ENCODE measurements at places on chromosomes 6 and 20.
A peak's percentile ranks its signal among the peaks of the same experiment; 100 is the strongest.

DNA sequence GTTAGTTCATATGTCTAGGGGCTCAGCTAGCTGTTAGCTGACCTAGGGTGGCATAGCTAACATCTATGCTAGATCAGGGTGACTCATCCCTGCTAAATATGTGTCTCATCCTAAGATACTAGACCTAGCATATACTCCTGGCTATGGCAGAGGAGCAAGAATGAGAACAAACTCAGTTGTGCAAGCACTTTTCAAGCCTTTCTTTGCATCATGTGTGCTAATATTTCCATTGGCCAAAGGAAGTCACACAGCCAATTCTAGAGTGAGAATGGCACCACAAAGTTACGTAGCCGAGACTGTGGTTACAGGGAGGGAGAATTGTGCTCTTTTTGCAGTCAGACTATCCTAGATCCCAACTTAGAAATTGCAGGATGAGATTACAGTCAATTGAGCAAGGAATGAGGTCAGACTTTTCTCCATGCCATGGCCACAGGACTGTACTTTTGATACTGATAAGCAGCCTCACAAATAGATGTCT lies 78.7 kb downstream of the PLCB4 start:
- peak; percentile 77 for DNase-seq

DNA sequence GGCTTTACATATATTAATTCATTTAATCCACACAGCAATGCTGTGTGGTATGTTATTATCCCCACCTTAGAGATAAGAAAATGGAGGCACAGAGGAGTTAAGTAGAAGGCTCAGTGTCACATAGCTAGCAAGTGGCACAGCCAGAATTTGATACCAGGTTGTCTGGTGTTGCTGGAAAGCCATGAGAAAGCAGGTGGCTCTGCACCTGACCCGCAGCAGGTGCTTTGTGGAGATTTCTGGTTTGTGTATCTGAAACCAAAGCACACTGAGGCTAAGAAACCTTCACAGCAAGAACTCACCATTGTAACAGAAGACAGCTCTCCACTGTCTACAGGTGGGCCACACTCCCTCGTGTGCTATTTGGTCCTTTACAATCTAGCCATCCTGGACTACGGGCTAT lies 7.5 kb downstream of the ELMO2 start:
- DNase-seq: no peak

- no peak for DNase-seq
These were observed 19.3 kb downstream of the PROKR2 start for GRCh38 chr20:5297280-5298004.

DNA sequence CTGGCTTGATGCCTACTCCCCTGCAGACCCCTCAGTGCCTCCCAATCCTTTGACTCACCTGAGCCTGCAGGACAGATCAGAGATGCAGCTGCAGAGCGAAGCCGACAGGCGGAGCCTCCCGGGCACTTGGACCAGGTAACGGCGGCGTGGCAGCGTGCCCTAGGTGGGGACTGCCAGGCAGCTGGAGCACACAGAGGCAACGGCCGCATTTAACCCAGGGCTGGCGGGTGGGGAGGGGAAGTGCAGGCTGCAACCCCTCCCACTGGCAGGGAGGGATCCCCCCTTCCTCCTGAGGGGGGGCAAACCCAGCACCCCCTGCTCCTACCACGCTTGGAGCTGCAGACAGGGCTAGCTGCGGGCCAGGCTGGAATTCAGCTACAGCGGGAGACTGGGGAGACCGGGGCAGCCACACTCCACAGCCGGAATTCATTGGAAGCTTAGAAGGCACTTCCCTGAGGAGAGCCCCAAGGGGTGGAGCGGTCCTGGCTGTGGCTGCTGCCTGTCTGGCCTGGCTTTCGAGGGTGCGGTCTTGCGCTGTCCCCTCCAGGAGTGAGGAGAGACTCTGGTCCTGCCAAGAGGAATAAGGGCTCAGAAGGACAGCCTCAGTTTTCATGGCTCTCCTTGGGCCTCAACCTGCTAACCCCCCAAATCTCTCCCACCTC lies at the start of gene MATN4:
TSS of gene MATN4 (minus strand) at position 183 of the 662 bp plus-strand sequence. CDS start 2,717 bp downstream, outside the sequence.
- DNase-seq: no peak

- DNase-seq: no peak
These were observed 38.7 kb downstream of the C6orf132 start for GRCh38 chr6:42103753-42104094.

GRCh38 chr6:29517728-29518440 lies 30.1 kb upstream of the MAS1L start:
- DNase-seq: no peak

DNA sequence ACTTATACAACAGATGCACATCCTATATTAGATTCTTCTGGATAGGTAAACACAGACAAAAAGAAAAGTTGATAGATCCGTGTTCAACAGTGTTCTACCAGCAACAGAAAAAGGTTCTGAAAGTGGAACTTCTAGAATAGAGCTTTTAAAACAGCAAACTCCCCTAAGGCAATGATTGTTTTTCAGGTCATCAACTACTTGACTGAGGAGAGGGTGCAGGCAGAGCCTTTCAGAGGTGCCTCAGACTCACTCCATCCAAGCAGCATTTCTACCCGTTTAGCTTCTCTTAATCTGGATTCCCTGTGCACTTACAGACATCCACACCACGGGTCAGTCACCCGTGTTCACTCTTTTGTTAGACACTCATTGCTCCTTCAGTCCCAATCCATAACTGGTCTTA lies 28.9 kb downstream of the FYN start:
- no peak for DNase-seq

DNA sequence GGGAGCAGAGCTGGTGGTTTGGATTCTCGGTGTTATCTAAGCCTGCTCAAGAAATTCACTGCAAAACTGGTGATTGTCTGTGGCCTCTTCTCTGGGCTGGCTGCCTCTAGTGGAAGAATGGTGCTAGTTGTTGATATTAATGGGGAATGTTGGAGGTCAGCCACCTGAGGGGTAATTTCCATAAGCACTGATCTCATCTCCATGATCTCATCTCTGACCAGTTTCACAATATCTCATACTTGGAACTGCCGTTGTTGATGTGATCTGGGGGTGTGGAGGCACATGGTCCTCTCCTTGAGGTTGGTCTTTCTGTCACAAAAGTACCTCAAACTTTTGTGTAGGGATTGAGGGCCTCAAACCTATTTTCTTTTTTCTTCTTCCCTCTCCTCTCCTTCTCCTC lies 102.6 kb downstream of the CD109 start:
- peak; percentile 95 for DNase-seq

GRCh38 chr6:148396411-148396810 lies 53.8 kb downstream of the SASH1 start:
- DNase-seq: no peak

GRCh38 chr6:80605165-80605989 lies 498.9 kb downstream of the BCKDHB start:
- peak; percentile 57 for DNase-seq

DNA sequence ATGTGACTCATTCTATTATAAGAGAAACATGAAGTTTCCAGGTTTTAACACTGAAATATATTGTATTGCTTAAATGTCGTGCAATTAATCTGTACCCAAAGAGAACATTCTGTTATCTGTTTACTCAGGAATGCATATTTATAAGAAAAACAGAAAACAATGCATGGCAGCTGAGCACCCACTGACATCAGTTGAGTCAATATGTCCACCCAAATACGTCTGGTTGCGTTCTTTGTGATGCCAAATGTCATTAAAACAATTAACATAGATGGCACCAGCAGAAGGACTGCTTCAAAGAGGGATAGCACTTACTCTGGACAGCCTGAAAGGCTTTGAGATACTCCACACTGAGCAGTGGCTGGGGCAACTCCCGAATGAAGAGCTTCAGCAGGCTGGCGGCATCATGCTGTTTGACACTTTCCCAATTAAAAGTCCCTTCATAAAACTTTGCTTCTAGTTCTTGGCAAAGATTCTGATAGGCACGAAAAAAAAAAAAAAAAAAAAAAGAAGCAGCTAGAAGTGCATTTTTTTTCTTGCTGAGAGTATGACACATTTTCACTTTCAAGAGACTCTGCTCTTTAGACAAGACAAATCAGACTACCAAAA lies 102.3 kb downstream of the ARHGAP18 start:
- DNase-seq: no peak

GRCh38 chr6:16168121-16168520 lies 39.2 kb downstream of the MYLIP start:
- no peak for DNase-seq

DNA sequence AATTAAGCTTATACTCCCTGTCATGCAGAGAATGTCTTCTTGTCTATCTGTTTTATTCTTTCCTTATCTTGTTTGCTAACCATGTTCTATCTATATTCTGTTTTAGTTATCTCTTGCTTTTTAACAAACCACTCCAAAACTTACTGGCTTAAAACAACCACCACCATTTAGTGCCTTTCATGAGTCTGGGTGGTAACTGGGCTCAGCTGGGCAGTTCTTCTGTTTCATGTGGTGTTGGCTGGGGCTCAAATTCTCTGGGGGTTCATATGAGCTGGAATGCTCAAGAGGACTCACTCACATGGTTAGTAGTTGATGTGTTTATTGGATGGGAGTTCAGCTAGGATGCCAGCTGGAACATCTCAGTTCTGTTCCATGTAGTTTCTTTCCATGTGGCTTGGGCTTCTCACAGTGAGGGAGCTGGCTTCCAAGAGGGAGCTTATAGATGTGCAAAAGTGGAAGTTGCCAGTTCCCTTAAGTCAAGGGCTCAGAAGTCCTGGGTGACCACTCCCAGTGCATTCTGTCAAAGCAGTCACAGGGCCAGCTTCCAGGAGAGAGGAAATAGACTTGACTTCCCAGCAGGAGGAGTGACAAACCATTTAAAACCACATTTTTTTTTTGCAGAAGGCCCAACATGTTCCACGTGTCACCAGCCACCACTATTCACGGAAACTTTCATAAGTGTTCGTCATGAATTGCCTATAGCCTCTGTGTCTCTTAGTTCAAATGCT lies 70.4 kb downstream of the PLCB4 start:
- DNase-seq: no peak

DNA sequence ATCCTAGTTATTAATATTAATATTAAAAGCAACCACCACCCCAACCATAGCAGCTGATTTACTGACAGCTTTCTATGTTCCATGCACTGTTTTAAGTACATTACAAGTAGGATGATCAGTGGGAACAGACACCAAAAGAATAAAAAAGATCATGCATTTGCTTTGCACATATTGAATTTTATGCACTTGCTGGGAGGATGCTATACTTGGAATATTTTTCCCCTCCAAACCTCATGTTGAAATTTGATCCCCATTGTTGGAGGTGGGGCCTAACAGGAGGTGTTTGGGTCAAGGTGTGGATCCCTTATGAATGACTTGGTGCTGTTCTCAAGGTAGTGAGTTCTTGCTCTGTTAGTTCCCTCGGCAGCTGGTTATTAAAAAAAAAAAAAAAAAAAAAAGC lies 178.9 kb upstream of the MYLIP start:
- no peak for DNase-seq

- DNase-seq: no peak
These were observed 6.7 kb upstream of the PDSS2 start for GRCh38 chr6:107466062-107466461.

DNA sequence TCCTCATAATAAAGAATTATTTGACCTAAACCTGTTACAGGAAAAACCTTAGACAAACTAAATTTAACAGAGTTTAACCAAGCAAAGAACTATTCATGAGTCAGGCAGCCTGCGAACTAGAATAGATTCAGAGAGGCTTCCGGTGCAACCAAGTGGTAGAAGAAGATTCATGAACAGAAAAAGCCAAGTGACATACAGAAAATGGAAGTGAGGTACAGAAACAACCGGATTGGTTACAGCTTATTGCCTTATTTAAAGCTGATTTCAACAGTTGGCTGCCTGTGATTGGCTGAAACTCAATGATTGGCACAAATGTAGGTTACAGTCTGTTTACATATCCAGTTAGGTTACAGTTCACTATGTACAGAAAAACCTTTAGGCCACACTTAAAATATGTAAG lies 10.1 kb downstream of the PPP1R3G start:
- peak; percentile 65 for DNase-seq
